Urothelium cell line (cell line): ENCODE measurements at places on chromosomes 3 and 15.

GRCh38 chr3:181929501-181929900, 217.8 kb downstream of the SOX2 start:
- no peak for DNase-seq

DNA sequence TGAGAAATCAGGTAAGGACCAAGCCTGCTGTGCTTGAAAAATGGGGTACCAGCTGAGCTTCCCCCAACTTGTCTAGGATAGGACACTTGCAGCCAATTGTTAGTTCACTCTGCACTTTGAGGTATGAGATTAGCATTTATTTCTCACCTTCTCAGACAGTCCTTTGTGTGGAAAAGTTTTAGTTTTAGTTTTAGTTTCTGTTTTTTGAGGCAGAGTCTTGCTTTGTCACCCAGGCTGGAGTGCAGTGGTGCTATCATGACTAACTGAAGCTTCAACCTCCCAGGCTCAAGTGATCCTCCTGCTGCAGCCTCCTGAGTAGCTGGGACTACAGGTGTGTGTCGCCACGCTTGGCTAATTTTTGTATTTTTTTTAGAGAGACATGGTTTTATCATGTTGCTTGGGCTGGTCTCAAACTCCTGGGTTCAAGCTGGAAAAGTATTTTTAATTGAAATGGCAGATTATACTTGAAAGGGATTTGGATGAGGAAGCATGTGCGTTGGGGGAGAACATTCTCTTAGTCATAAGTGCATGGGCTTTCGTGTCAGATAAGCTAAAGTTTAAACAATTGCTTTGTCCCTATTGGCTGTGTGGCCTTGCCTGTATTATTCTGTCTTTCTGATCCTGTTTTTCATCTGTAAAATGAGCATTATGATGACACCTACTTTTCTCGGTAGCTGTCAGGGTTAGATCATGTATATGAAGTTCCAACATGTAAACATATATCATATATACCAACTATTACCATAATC, 25.2 kb upstream of the CCK start:
- DNase-seq = no peak

- no peak for DNase-seq
Observed at GRCh38 chr15:29675791-29676301, 146.4 kb downstream of the TJP1 start.

- DNase-seq = no peak
Observed at GRCh38 chr3:33173103-33173502, 45.5 kb downstream of the SUSD5 start.

DNA sequence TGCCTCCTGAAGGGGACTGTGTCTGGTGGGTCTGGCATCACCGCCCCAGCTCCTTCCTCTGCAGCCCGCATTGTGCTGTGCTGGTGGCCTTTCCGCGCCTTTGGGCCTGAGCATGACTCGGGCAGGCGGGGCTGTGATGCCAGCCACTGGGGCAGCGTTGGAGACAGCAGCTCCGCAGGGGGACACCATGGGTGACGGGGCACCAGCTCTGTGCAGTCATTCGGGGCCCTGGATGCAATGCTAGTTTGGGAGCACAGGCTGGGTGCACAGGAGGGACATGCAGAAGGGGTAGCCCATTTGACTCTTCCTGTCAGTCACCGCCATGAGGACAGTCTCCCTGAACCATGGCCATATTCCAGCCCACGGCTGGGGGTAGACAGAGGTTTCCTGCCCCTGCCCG, 83.8 kb upstream of the SNRPA1 start:
- no peak for DNase-seq

- no peak for DNase-seq
Observed at GRCh38 chr15:36682101-36682500, 102.7 kb downstream of the CDIN1 start.

- DNase-seq = no peak
Observed at GRCh38 chr3:62332835-62333244, 40.5 kb downstream of the FEZF2 start.

DNA sequence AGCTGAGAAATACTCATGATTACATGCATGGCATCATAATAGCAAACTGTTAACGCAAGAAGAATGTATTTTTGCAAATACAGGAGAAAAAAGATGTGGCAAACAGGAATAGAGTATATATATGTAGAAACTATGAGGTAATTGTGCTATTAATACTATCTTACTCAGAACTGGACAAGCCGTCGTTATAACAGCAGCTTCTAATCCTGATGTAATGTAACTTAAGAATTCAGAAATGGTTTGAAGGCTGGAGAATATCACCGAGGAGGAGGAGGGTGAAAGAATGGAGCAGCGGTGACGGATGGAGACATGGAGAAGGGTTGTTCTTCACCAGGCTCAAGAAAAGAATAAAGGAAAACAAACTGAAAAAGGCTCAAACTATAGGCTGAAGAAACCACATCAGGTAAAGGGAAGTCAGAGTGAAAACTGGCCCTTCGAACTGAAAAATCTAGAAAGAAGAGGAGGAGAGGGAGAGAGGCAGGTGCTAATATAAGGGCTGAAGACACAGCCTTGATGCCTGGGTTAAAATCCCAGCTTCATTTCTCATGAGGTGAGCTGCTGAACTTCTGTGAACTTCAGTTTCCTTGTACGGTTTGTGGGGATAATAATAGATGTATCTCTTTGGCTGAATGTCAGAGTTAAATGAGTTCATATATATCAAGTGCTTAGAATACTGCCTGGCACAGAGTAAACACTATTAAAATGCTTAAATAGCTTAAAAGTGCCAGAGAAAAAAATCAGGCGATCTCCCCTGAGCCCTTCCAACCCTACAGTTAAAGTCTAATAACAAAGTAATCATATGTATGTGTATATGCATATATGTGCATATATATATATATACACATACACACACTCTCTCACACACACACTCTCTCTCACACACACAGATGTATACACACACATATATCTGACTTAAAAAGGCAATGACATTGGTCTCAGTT, 43.9 kb downstream of the GOLIM4 start:
- no peak for DNase-seq

GRCh38 chr3:134630506-134630905, 20.3 kb downstream of the KY start:
- no peak for DNase-seq
